ENCODE measurements at places on chromosomes 7 and 10.

DNA sequence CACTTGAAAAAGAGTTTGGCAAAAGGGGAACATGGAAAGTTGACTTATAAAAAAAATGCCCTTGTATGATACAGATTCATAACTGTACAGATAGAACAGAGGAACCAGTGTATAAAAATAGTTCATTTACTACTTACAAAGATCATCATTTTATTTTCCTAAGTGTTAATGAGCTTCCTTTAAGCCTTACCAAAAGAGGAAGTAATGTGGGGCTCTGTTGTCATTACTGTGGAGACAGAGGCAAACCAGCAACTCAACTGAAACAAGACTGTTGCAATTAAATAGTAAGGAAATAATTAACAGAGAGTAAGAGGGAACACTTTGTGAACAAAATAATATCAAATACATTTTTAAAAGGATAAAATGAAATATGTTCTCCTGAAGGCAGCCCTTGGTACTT is 526.2 kb upstream of the ADARB2 start:
- no peak for DNase-seq

DNA sequence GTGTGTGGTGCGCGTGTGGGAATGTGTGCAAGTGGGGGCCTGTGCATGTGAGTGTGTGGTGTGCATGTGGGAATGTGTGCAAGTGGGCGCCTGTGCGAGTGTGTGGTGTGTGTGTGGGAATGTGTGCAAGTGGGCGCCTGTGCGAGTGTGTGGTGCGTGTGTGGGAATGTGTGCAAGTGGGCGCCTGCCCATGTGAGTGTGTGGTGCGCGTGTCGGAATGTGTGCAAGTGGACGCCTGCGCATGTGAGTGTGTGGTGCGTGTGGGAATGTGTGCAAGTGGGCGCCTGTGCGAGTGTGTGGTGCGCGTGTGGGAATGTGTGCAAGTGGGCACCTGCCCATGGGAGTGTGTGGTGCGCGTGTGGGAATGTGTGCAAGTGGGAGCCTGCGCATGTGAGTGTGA is 232.2 kb downstream of the FANK1 start:
- DNase-seq = no peak

GRCh38 chr10:51257511-51258248 is 183.4 kb downstream of the PRKG1 start:
- no peak for DNase-seq

DNA sequence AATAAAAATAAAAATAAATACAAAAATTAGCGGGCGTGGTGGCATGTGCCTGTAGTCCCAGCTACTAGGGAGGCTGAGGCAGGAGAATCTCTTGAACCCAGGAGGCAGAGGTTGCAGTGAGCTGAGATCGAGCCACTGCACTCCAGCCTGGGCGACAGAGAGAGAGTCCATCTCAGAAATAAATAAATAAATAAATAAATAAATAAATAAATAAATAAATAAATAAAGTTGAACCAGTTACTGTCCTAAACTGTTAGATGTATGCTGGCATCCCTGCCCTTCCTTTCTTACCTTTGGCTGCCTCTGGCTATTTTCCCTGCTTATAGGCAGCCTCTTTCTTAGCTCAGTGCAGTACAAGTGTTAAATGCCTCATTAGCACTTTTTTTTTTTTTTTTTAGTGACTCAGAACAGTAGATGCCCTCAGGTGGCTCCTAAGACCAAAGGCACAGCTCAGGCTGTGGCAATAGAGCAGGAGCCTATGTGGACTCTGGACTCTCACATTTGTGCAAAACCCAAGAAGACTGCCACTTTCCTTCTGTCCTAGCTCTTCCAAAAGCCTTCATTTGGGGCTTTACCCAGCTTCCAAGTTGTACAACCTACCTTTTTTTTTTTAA is 30.6 kb upstream of the CABCOCO1 start:
- DNase-seq = no peak

DNA sequence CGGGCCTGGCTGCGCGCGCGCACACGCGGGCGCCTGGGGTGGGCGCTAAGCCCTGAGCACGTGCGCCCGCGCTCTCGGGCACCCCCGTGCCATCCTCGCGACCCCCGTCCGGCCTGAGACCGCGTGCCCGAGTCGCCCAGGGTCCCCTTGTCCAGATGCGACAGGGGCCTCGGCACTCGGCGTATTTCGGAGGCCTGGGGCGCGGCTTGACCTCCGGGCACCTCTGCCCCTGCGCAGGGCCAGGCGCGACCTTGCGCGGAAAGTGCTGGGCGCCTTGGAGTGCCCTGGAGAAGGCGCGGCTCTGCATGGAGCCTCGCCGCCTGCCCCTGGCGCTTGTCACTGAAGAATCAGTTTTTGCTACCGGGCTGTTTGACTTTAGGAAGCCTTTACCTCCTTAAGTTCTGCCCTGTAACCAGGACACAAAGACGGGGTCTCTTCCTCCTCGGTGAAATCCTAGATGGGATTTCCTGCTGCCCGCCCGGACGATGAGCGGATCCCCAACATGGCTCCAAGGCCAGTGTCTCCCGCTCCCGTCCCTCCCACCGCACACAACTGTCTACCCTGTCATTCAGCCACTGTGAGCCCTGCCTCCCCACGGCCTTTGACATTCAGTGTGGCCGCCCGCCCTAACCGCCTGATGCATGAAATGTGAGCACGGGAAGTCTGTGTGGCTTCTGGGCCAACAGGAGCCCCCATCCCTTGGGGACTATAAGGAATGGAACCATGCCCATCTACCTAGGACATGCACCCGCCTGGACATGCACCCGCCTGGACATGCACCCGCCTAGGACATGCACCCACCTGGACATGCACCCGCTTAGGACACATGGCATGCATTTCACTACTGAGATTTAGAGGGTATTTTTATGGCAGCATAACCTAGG is 1.1 kb upstream of the STK32C start:
- DNase-seq = no peak

- no peak for DNase-seq
These were observed 660.8 kb downstream of the SUGCT start for GRCh38 chr7:40795607-40796006.

- DNase-seq = no peak
These were observed 229.0 kb downstream of the STK31 start for GRCh38 chr7:23938937-23939552.

- DNase-seq = no peak
These were observed 317.9 kb upstream of the NFE2L3 start for GRCh38 chr7:25834050-25834449.

- no peak for DNase-seq
These were observed 23.9 kb upstream of the FAM107B start for GRCh38 chr10:14798636-14799035.

DNA sequence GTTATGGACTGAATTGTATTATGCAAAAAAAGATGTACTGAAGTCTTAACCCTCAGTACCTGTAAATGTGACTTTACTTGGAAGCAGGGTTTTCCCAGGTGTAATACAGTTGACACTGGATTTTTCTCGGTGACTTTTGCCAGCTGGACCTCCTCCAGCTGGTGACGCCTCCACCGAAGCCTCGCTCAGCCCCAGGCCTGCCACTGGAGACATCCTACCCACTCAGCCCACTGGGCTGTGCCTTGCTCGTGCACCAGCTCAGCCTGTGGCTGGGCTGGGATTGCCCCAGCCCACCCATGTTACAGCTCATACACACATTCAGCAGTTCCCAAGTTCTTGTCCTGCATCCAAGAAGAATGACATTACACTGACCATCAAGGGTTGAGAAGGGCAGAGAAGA is 42.4 kb upstream of the GPR22 start:
- DNase-seq = no peak

DNA sequence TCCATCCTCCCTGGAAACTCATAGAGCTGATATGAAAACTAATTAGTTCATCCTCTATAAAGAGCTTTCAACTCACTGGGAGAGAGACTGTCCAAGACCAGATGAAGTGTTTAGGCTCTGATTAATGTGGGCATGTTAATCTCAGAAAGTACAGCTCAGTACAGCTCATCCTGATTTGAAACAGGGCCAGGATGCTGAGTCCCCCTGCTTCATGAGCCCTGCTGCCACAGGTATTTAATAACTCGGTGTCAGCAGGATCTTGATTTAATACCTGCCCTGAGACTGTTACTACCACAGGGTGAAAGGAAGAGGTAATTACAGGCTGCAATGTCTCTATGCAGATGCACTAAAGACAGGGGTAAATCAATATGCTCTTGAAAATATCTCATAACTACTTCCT is 10.8 kb downstream of the LMOD2 start:
- DNase-seq = no peak

DNA sequence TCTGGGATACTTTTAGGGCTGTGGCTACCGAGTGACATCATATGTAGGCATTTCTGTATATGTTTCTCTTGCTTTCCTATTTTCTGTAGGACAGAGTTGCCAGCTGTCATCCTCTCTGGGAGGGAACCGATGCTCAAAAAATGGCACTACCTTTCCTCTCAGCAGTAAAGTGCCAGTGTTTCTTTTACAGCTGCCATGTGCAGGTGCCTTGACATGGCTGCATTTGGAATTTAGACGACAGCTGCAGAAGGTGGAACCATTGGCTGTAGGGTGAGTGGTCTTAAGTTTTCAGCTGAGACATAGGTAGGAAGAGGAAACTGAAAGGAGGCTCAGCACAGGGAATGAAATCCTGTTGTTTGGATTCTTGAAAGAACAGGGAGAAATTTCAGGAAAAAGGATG is 20.2 kb upstream of the RPA3 start:
- DNase-seq = no peak

GRCh38 chr10:15391491-15391890 is 20.4 kb upstream of the FAM171A1 start:
- no peak for DNase-seq

GRCh38 chr7:81447351-81447952 is 322.4 kb downstream of the HGF start:
- DNase-seq = no peak

GRCh38 chr7:2195400-2196246 is 37.1 kb downstream of the MAD1L1 start:
- no peak for DNase-seq

DNA sequence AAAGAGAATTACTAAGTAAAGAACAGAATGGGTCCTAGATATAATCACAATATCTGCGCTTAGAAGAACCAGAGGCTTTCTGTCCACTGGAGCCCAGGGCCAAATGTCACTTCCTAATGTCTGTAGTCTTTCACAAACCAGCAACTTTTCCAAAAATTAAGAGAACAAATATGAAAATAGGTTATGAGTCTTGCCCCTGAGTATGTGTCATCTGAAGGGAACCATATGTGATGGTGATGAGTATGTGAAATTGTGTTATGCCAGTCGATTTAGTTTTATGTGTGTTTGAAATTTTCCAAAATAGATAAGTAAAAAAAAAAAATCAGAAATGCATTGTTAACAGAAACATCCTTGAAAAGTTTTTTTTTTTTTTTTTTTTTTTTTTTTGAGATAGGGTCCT is 15.4 kb upstream of the HTR5A start:
- no peak for DNase-seq

DNA sequence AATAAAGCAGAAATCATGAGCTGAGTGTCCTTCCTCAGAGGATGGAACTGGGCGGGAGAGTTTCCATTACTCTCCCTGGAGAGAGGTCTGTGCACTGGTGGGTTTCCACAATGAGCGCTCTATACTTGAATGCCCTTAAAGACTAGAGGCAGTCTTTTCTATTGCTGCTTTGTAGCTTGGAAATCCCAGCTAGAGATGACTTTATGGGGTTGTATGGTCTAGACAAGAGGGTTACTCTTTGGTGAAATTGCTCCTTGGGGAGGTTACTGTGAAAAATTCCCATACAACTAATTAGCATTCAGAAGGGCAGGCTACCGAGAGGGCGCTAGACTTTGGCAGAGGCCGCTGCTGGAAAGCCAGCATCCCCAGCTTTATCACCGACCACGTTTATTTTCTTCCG is 136.8 kb downstream of the TAX1BP1 start:
- DNase-seq = no peak

DNA sequence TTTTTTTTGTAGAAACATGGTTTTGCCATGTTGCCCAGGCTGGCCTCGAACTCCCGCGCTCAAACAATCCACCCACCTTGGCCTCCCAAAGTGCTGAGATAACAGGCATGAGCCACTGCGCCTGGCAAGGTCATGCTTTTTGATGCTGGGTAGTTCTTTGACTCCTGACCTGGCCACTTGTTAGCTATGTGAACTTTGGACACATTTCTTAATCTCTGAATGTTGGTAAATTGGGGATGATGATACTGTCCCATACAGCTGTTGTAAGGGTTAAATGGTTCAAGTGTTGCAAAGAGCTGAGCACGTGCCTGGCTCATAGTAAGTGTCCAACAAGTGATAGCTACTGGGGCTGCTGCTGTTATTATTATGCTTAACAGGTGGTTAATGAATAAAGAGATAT is 2.3 kb downstream of the ZNHIT1 start:
- no peak for DNase-seq

DNA sequence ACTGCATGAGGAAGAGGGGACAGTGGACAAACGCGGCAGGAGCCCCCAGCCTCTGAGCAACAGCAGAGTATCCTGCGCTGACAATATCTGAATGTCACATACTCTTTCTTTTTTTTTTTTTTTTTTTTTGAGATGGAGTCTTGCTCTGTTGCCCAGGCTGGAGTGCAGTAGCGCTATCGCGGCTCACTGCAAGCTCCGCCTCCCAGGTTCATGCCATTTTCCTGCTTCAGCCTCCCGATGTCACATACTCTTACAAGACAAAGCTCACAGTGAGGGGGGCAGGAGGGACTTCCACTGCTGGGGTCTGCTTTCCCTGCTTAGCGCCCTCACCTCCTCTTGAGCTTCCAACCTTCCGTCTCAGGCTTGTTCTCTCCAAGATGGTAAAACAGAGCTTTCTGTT is 51.2 kb upstream of the TNS3 start:
- no peak for DNase-seq

GRCh38 chr7:87961754-87962153 is 27.7 kb downstream of the ADAM22 start:
- DNase-seq = no peak

- DNase-seq = peak; percentile 26
These were observed 193.8 kb upstream of the CCDC6 start for GRCh38 chr10:60099998-60100747.

DNA sequence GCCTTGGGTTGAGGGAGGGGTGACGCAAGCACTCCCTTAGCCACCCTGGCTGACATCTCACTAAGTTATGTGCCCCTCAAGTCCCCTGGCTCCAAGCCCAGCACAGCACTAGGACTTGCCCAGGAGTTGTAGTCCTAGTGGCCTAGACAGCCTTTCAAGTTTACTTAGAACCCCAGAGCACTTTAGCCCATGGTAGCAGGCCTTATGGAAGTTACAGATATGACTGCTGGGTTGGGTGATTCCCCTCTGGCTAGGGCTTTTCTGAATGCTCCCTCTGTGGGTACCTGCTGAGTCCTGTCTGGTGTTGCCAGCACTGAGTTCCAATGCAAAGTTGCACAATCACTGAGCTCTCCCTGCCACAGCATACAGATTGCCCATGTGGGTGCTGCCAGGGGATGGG is 83.2 kb downstream of the AHCYL2 start:
- DNase-seq = no peak

- no peak for DNase-seq
These were observed 93.9 kb downstream of the EXOC6 start for GRCh38 chr10:92942226-92942625.

Measured in fibroblast of skin of left biceps (primary cell).